ENCODE measurements at places on chromosomes 16 and 17.
A peak's percentile ranks its signal among the peaks of the same experiment; 100 is the strongest.

DNA sequence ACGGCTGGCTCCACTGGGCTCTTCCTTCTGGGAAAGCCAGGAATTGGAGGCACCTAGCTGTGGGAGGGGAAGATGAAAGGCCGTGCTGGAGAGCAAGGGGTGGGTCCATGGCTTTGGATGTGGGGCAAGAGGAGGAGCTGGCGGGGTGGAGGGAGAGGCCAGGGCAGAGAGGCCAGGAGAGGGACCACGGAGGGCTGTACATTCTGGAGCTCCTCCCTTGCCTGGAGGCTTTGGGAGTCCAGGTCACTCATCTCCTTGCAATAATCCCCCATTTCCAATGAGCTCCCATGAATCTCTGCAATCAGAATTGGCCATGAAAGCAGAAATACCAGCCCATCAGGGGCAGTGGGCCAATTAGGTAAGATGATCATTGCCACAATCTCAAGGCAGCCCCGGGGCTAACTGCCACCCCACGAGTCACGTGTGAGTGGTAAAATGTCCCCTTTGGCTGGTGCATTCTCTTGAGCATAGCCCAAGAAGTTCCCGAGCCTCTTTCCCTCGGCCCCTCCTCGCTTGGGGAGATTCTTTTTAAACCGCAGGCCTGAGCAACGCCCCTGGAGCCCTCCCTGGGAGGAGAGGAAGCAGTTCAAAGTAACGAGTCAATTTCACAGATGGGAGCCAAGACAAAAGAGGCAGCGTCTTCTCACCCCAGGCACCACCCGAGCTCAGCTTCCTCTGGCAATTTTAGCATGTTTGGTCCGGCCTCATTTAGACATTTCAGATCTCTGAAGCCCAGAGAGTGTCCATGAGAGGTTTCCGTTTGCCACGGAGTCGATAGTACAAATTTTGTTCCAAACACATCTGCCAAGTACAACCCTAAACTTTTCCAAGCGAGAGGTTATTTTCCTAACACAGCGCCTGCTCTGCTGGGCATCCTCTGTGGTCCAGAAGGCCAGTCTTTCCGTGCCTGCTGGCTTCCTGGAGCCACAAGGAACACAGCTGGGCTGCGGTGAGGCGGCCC is 13.4 kb downstream of the RTN4RL1 start:
- DNase-seq: no peak

DNA sequence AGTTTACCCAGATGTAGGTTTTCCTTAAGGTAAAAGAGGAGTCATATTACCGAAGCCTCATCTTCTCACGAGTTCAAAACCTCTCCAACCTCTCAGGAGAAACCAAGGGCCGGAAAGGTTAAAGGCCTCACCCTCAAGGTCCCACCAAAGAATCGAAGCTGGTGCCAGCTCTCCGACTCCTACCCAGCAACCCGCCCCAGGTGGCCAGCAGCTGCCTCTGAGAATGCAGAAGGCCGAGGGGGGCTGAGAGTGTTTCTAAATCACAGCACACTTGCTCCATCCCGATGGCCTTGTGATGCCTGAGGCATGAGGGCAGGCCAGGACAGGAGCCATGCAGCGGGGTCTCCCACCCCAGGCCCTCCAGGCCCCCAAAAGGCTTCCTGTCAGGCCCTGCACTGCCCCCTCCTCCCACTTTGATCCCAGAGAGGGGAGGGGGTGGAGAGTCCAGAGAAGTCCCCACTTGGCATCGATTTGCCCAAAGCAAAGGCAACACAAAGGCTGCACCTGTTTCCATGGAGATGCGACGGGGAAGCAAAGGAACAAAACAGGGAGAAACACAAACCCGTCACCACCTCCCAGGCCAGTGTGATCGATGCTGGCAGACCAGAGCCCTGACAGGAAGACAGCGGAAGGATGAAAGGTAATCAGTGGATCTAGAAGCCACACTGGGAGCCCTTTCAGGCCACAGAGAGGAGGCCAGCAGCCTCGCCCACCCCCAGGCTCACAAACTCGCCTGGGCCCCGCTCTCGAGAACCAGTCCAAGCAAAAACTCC is 39.0 kb downstream of the CUEDC1 start:
- no peak for DNase-seq

- DNase-seq: no peak
These were observed 174.6 kb upstream of the CDH13 start for GRCh38 chr16:82452004-82452756.

- DNase-seq: no peak
These were observed 7.4 kb downstream of the ZDHHC7 start for GRCh38 chr16:85003725-85004586.

DNA sequence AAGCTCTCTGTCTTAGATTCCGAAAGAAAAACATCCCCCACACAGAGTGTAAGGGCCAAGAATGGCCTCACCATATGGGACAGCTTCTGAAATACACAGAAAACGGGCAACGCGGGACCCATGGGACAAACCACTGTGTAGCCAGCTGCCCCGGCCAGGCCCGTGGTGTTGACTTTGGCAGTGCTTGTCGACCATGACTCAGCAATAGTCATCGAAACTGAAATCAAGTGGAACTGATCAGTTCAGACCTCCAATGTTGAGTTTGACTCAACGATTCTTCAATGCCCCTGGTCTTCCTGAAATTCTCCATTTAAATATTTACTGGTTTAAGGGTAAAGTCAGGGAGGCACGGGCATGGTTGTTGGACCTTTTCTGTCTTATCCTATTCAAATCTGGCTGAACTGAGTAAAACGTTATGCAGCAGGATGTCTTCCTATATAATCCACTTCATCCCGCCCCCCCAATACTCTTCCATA is 27.5 kb downstream of the ZFHX3 start:
- no peak for DNase-seq

GRCh38 chr16:11326084-11326736 is 19.0 kb upstream of the RMI2 start:
- DNase-seq: no peak

GRCh38 chr17:30323895-30324319 is 9.9 kb downstream of the TMIGD1 start:
- DNase-seq: no peak

DNA sequence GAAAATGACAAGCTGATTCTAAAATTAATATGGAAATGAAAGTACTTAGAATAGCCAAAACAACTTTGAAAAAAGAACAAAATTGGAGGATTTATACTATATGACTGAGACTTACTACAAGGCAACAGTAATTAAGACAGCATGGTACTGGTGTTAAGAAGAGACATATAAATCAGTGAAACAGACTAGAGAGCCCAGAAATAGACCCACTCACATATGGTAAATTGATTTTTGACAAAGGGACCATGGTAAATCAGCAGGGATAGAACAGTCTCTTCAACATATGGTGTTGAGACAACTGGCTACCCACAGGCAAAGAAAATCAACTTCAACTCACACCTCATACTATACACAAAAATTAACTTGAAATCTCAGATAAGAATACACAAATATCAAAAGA is 12.9 kb downstream of the CMC2 start:
- no peak for DNase-seq

- DNase-seq: no peak
These were observed 3.4 kb downstream of the PPP1R9B start for GRCh38 chr17:50146927-50147665.

DNA sequence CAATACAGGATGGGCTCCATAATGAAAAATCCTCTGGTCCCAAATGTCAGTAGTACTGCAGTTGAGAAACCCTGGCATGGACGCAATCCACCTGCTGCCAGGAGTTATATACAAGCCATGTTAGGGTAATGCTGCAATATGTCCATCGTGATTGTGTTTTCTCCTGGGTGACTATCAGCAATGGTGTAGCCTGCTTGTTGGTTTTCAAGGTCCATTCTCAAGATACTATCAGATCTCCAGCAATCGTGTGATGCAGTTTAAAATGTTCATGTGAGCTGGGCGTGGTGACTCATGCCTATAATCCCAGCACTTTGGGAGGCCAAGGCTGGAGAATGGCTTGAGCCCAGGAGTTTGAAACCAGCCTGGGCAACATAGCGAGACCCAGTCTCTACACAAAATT is 24.0 kb downstream of the ABCC1 start:
- DNase-seq: no peak

- no peak for DNase-seq
These were observed 836 bp upstream of the MMP15 start for GRCh38 chr16:58024486-58025350.

GRCh38 chr17:28544402-28545140 is 7.9 kb downstream of the UNC119 start:
- DNase-seq: no peak

GRCh38 chr16:27321013-27321915 is 7.5 kb downstream of the IL4R start:
- DNase-seq: no peak

GRCh38 chr17:65557349-65558310 is 3.8 kb downstream of the AXIN2 start:
- DNase-seq: no peak

DNA sequence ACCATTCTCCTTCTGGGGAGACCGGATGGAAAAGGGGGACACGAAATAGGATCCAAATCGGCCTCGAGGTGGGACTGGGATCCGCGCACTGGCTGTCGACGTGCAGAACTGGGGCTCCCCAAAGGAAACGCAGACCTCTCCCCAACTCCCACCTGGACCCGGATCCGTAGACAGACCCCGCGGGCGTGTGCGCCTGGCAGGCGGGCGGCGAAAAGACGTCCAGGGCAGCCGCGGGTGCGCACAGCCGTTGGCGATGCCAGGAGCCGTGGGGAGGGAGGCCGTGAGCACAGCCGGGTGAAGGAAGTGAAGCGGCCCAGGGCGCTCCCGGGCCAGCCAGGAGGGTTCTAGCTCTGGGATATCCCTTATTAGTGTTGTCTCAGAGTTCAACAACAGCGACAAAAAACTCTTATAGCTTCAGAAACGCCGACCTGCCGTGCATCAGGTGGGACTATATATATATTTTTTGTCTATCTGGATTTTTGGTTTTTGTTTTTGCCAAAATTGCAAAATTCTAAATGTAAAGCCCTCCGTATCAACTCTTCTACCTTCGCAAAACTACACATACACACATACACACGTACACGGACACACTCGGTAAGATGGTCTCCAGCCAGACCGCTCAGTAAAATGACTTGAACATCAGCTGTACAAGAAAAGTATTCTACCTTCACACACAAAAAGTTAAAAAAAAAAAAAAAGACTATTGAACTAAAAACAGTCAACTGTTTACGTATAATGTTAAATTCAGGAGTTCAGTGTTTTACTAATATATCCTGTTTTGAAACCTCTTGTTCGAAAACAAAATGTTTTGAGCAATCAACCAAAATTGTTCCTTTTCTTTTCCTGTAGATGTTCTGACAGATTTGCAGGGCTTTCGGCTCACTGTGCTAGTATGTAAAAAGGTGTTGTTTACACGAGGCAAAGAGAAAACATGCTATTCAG is 5.2 kb upstream of the AATF start:
- no peak for DNase-seq

DNA sequence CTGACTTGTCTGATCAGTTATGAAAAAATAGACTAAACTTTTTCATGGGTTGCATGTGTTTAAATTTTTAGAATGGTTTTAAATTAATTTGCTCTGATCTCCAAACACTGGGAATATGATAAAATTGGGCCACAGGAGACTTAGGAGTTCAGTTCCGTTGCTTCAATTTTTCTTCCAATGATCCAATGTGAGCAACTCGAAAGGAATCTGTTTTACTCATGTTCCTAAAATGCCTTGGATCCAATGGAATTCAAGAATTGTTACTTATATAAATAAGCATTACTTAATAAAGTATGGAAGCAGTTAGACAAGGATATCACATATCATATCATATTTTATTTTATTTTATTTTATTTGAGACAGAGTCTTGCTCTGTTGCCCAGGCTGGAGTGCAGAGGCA is 56.0 kb upstream of the NACA2 start:
- no peak for DNase-seq

- DNase-seq: no peak
These were observed 5.7 kb upstream of the ZNF469 start for GRCh38 chr16:88376835-88377726.

DNA sequence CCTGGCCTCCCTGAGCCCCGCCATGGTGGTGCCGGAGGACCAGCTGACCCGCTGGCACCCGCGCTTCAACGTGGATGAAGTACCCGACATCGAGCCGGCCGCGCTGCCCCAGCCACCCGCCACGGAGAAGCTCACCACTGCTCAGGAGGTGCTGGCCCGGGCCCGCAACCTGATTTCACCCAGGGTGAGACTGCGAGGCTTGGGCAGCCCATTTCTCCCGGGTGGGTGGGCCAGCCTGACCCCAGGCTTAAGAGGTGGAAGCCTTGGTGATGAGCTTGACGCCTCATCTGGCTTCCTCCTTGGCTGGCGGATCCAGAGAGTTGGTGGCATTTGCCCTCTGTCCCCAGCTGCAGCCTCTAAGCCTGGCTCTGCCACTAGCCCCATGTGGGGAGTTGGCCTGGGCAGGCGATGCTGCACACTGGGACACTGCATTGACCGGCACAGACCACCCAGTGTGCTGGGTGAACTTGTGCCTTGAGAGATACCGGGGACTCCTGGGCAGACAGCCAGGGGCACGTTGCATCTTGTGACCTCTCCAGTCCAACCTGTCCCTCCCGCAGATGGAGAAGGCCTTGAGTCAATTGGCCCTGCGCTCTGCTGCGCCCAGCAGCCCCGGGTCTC is 3.0 kb downstream of the CDT1 start:
- no peak for DNase-seq

GRCh38 chr16:75309899-75310430 is 58.5 kb upstream of the BCAR1 start:
- no peak for DNase-seq

- DNase-seq: no peak
These were observed 59.7 kb upstream of the DHX40 start for GRCh38 chr17:59505610-59506276.

DNA sequence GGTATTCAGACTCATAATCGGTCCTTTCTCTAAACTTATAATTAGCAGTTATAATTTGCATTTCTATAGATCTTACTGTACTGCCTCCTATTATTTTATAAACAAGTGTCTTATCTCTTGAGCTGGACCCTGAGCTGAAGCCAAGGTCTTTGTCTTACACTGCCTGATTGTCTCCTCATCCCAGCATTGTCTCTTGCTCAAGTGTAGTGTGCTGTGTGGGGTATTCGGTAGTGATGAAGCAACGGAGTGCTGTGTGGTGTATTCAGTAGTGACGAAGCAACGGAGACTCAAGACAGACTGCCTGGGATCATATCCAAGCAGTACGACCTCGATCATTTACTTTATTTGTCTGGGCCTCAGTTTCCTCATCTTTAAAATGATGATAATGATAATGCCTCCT is 69.3 kb downstream of the COX10 start:
- no peak for DNase-seq

- no peak for DNase-seq
These were observed 65.2 kb downstream of the SRCIN1 start for GRCh38 chr17:38540514-38541045.

DNA sequence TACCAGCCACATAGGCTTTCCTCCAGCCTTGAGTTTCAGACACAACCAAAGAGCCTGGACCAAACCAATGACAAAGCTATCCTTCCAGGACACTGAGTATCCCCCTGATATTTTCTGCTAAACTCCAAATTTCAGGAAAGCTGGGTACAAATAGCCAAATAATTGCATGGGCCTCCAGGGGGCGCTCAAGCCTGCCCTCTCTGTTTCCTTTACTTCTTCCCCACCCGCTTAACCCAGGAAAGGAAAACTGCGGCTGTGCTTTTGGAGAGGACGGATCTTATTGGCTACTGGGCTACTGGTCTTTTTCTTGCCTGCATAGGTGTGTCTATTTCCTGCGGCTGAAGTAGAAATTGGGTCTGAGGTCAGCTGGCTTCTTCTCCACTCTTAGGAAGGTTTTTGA is 30.1 kb downstream of the GNGT2 start:
- peak; percentile 57 for DNase-seq
